ENCODE measurements at places on chromosomes 1 and 21. TPM values are rescaled to one million over a fixed set of nuclear protein-coding genes. Genes with fewer than 3 reads are reported as not detected.

IQCC gene
- total RNA-seq, result 4.6 TPM

CTTNBP2NL gene
- 3.4 TPM for total RNA-seq

GRCh38 chr1:104402178-104402577, 652.5 kb downstream of the AMY1C start:
- DNase-seq, result no peak

- DNase-seq, result no peak
These were observed 81.0 kb downstream of the RPS6KC1 start for GRCh38 chr1:213131851-213132655.

DNA sequence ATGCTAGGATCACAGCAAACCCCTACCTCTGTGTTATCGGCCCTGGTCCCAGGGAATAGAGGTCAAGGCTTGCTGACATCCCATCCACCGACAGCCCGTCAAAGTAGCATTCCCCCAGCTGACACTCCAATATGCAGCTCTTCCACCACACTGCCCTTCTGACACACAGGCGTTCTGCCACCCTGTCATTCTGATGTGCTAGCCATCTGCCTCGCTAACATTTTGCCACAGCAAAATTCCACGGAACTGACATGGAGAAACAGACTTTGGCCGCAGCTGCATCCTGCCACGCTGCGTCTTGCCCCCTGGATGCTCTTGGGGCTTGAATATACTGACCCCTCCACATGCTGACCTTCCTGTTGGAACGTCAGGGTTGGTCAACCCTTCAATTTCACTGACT, 163.2 kb upstream of the CSF3R start:
- DNase-seq, result no peak

GRCh38 chr21:32611471-32611997, 643 bp downstream of the CFAP298 start:
- DNase-seq, result peak; percentile 38
